Activated gamma-delta T cell treated with anti-CD3 and anti-CD28 coated beads, Interleukin-2, amount 50 U/mL, for 16 hours (primary cell): ENCODE measurements at places on chromosomes 16 and 17.

GRCh38 chr17:45132572-45133463 is 503 bp upstream of the PLCD3 start:
- DNase-seq, result peak; percentile 26

- no peak for DNase-seq
Observed at GRCh38 chr16:67966549-67967182, 1.8 kb downstream of the SLC12A4 start.

DNA sequence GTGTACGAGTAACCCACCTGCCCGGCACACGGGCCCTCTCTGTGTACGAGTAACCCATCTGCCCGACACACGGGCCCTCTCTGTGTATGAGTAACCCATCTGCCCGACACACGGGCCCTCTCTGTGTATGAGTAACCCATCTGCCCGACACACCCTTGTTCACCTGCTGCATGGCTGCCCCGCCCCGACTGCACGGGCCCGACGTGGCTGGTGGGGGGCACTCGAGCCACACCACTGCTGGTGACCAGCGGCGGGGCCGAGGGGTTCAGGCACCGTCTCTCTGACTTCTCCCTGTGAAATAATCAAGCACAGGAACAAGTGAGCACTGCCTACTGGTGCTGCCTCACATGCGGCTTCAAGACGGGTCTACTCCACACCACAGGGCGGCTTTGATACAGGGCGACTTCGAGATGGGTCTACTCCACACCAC is 22.1 kb downstream of the MAP1LC3B start:
- DNase-seq, result no peak

- no peak for DNase-seq
Observed at GRCh38 chr16:89431158-89431584, 59.2 kb downstream of the ANKRD11 start.

DNA sequence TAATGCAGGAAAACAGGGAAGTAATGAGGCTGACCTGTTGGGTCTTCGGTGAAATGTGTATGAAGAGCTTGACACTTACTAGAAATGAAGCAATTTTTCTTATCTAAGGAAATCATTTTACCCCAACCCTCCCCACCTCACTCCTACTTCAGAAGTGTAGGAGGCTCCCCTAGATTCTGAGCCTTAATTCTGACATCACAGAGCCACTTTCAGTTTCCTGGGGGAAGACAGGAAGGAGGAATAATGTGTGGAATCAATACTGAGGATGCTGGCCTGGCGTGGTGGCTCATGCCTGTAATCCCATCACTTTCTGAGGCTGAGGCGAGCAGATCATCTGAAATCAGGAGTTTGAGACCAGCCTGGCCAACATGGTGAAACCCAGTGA is 20.3 kb downstream of the FBRS start:
- no peak for DNase-seq

DNA sequence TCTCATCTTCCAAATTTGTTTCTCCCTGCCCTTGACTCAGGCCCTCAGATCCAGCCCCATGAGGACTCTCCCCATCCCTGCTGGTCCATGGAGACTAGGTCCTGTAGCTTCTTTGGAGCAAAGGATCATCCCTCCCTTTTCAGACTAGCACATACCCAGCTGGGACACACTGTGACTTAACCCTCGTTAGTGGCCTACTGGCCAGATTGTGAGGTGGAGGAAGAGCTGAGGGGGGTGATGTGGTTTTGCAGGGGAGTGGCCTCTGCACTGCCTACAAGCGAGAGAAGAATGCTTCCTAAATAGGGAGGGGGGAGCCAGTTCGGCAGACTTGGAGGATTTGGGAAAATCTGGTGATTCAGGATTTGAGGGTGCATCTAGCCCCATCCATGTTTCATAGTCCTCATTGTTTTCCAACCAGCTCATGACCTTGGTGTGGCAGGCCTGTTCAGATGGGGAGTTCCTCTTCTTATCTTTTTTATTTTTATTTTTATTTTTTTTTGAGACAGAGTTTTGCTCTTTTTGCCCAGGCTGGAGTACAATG is 47.8 kb upstream of the SLC47A1 start:
- DNase-seq, result no peak

DNA sequence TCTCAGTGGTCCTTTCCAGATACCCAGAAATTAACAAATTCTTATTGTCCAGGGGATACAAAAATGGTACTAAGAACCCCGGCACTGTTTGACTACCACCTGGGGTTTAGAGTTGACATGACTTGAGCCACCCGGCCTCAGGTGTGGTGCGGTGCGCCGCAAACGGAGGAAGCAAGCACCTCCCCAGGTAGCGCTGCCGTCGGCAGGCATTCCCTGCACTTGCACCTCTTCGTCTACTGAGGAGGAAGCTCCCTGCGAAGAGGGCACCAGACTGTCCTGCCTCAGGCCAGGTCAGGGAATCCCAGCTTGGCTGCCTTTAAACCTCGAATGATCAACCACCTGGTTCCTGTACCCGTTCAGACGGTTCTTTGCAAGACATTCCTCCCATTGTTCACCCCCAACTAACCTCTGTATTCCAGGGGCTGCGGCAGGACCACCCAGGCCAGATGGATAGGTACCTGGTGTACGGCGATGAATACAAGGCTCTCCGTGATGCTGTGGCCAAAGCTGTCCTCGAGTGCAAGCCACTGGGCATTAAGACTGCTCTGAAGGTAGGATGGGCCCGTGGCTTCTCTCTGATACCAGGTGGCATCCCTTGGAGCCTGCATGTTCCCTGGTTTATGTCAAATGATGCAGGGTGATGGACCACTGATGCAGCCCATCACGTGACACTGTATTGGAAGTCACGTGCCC is 40.8 kb upstream of the ENDOV start:
- no peak for DNase-seq

DNA sequence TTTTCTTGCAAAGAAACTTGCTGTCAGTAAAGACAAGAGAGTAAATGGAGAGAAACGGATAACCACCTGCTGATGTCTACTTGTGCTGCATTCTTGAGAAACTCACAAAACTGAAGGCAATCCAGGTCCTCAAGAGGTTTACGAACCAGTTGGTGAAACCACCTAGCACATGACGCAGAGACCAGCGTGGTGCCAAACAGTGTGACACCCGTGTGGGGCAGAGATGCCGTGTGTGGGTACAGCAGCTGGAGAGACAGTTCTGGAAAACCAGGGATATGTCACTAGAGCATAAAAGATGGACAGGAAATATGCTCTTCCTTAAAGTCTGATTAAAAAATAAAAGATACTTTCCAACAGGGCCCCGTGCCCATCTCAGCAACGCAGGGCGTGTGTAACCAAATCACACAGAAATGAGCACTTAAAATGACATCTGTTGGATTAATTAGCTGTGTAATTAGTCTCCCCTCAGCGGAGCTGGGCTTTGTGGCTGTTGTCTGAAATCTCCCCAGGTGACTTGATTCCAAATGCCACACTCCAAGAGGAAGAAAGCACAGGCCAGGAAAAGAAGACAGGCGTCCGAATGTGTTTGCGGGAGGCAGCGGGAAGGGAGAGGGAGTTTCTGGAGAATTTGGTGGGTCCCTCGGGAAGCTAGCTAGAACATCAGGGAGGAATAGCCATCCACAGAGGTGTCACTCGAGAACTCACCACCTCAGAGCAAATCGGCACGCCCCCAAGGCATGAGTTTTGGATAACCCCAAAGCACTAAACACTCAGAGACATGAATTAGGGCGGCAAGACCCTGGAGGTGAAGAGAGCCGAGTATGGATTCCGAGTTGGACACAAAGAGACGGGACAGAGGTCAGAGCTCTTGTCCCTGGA is 109.8 kb downstream of the ZFHX3 start:
- no peak for DNase-seq

DNA sequence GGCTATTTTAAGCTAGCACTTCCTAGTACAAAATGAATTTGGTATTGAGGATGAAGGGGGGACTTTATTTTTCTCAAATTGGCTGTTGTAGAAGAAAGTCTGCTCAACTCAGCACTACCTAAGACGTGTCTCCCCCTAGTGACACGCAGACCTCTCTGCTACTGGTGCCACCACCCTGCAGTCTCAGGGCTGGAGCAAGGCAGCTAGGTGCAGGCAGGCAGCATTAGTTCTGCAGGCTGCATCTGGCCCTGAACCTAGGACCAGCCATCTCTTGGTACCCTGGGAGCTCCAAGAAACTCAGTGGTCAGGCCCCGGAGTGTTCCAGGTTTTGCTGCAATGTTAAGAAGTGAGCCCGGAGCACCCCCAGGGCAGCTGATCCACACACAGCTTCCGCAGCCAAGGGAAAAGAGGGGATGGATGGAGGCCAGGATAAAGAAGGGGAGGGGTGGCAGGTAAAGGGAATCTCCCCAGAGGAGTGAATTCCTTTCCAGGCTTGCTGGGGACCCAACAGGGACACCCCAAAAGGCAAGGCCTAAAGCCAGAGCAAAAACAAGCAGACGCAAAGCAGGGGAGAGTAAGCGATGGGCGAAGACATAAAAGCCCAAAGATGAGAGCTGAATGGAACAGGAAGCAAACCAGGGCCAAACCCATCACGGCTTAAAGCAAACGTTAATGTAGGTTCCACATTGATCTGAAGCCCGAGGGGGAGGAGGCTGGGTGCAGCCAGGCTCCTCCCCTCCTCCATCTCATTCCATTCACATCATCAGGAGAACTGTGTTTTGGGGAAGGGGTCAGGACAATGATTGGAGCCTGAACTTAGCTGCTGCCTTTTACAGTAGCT is 200.5 kb downstream of the ZFHX3 start:
- no peak for DNase-seq

- DNase-seq, result no peak
Observed at GRCh38 chr16:81629034-81629802, 149.9 kb upstream of the PLCG2 start.

DNA sequence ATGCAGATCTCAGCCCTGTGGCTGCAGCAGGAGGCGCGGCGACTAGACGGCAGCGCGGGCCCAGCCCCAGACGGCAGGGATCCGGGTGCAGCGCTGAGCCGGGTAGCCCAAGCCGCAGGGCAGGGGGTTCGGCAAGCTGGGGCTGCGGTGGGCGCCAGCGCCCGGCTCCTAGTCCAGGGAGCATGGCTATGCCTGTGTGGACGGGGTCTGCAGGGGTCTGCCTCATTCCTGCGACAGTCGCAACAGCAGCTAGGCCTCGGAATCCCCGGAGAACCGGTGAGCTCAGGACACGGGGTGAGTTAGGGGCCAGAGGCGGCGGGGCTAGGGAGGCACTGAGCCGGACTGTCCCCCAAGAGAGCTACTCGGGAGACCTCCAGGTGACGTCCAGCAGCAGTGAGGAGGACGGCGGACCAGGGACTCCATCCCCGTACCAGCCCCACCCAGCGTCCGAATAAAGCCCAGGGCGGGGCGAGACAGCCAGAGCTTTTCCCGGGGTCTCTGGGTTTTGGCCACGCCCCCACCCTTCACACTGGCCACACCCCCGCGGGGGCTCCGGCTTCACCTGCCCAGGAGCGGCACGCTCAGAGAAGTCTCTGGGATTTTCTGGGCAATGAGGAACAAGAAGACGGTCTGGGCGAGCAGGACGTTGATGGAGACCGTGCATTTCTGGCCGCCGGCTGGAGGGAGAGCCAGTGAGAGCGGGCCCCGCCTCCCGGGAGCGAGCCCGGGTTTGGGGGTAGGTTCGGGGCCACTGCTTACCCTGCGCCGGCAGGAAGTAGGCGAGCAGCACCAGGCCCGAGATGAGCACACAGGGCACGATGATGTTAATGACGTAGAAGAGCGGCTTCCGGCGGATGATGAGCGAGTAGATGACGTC is 1.1 kb downstream of the C17orf107 start:
- DNase-seq, result peak; percentile 29

- no peak for DNase-seq
Observed at GRCh38 chr16:703406-703805, 2.2 kb downstream of the FBXL16 start.
